ENCODE measurements at places on chromosomes 3 and 15.

DNA sequence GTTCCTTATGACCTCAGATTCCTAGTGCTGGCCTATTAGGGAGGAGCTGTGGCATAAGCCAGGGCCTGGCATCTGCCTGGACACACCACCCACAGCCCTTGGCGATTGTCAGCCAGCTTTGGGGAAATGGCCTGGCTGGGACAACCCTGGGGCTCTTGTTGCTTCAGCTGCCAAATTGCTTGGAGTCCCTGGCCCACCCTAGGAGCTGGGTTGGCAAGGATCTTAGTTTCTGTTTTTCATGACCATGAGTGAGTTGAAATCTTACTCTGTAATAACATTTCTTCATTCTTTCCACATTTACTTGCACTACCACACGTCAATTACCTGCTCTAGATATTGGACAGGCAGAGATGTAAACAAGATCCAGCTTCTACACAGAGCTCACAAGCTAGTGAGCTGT is 1.9 kb upstream of the MYZAP start:
- DNase-seq: no peak

DNA sequence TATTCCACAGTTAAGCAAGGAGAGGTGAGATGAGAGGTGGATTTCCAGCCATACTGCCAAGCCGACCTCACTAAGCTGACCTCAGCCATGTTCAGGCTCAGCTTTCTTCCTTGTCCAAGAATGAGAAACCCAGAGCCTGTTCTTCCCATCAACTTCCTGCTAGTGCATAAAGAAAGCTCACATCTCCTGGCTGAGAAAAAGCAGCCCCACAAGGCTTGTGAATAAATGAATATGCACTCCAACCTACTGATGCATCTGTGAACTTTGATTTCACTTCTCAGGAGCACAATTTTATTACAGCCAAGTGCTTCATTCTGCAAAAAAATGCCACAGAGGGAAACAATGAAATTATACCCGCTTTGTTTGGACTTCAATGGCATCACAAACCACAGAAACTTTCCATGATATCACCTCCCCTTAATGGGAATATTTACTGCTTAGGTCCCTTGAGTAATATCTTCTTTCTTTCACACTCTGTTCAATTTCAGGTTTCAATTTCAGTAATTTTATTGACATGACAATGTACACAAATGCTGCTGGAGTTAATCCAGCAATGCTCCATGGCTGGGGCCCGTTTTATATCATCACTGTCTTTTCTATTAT is 437.0 kb upstream of the PPP2R3A start:
- no peak for DNase-seq

DNA sequence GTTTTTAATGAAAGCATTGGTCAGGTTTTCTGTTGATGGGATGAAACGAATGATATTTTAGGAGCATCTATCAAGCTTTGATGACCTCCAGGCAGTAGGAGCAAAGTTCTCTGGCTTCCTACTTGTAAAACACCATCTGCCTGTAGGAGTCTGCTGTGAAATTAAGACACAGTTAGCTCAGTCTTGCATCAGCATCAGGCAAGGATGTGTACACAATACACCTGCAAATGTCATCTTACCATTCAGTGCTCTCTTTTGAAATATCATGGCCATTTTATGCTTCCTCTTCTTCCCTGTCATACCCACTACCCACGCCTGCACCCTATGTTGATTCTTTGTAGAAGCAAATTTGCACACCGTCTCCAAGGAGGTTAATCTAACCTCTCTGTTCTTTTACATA is 38.2 kb downstream of the B3GALNT1 start:
- no peak for DNase-seq

DNA sequence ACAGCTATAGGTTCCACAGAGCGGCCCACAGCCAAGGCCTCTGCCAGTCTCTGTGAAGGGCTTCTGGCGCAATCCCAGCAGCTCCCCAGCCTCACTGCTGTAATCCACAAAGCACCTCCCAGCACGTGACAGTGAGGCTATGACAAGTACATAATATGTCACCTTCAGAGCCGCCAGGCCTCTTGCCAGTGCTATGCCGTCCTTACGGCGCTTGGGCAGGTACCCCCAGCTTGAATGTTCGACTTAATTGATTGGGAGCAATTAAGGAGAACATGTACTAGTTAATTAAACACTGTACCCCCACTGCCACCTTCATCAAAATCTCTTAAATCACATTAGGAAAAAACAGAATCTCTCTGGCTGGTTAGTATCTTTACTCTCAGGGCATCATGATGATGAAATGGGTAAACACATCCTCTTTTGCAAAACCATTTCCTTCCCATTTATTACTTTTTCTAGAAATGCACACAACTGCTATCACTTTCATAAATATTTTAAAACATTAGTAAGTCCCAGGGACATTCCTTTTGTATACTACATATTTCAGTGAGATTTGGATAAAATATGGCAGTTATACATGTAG is 169.9 kb downstream of the XXYLT1 start:
- no peak for DNase-seq

- no peak for DNase-seq
Measured at GRCh38 chr3:40968666-40969065, 230.6 kb upstream of the CTNNB1 start.

GRCh38 chr15:66417736-66418135 is 31.0 kb downstream of the MAP2K1 start:
- DNase-seq: no peak

DNA sequence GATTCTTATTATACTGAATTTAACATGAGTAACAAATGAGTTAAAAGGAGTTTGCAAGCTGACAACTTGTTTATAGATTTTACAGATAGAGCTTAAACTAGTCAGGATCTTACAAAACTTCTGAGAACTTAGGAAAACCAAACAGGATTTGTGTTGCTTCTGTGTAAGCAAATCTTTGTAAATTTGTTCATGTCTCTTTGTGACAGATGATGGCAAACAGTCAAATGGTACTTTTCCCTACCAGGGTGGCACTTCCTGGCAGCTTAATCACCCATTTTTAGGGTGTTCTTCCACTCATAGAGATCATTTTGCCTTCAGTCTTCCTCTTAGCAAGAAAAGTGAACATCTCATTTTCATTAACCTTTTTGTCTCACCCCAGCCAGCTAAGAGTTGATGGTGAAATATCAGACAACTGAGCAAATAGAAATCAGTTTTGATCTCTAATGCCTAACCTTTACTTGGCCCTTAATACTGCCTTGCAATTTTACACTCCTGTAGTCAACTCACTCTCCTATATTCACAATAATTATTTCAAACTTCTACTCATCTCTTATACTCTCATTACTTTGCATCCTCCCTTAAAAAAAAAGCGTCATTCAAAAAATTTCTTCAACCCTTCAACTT is 23.7 kb upstream of the NECTIN3 start:
- DNase-seq: no peak

- no peak for DNase-seq
Measured at GRCh38 chr3:66342717-66343356, 122.0 kb downstream of the SLC25A26 start.

DNA sequence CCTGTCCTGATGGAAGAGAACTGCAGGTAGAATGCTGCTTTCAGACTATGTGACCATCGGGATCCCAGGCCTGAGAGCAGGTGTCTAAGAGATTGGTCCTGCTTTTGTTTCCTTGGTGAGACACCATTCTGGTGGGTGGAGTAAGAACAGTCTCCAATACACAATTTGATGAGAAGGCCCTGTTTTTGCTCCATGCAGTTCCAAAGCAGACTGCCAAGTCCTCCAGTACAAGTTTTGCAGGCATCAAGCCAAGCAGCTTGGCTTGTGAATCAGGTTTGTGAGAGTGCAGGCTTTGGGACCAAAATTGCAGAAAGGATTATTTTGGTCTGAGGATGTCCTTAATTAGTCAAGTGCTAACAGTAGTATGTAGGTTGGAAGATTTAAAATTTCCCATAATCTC is 381.6 kb downstream of the FOXP1 start:
- DNase-seq: no peak

GRCh38 chr3:38459499-38460048 is 5.9 kb downstream of the ACVR2B start:
- DNase-seq: no peak

- DNase-seq: peak; percentile 68
Measured at GRCh38 chr3:110881069-110881468, 190.5 kb upstream of the NECTIN3 start.

DNA sequence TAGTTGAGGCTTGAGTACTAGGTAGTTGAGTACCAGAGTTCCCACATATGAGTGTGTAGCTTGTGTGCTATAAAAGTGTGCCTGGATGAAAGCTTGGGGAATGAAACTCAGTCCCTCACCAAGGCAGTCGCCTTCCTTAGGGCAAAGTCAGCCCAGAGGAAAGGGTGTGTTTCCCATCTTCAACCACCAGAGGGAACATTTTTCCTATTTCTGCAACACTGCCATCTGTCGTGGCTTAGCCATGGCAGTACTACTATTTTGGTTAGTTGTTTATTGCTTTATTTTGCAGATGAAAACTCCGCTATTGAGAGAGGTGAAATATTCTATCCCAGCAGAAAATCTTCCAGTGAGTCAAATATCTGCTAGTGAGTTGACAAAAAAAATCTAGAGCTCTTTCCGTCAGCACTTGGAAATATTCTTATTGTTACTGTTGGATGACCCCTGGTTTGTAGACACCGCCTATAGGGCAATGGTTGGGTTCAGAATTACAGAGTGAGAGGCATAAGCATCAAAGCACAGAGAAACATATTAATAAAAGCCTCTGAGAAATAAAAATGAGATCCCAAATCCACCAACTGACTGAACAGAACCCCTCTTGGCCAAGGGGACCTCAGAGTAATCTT is 239.9 kb downstream of the CPNE4 start:
- no peak for DNase-seq

DNA sequence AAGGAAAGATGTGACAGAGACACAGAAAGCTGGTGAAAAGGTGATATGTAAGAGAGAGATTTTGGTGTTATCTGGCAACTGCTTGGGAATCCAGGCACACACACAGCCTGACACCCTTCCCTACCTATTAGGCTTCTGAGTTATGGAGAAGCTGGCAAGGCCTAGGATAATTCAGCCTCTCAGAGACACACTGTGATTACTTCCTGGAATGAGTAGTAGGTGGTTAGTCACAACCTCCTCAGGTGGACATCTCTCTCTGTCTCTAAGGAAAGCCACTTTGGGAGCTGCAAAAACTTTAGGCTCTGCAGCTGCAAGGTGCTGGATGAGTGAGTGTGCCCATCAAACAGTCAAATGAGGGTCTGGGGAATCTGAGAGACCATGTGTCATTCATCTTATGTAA is 201.9 kb downstream of the PDCD6IP start:
- DNase-seq: no peak

DNA sequence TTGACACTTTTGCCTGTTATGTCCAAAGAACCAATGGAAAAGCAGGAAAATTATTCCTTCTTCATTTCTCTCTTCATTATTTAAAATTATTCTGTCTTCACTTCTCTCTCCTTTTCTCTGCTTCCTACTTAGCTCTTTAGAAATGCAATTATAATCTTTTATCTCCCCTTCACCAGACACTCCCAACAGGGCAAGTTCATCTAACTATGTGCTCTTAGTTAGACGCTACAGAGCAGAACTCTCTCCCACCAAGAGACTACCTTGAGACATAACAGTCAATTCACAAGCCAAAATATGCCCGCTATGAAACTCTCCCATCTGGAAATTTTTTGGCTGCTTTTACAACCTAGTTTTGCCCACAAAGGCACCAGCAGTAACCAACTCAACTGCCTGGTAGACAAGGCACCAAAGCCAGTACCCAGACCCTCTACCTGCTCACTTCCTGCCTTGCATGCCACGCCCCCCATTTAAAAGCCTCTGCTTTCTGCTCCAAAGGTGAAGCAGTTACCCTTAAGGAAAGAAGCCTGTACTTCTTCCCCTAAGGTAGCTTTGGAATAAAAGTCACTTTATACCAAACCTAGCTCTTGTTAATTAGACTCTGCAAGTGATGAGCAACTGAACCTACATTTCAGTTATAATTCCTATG is 28.1 kb downstream of the CCRL2 start:
- DNase-seq: no peak

GRCh38 chr3:196969660-196970546 is 1.3 kb upstream of the PIGZ start:
- DNase-seq: no peak

DNA sequence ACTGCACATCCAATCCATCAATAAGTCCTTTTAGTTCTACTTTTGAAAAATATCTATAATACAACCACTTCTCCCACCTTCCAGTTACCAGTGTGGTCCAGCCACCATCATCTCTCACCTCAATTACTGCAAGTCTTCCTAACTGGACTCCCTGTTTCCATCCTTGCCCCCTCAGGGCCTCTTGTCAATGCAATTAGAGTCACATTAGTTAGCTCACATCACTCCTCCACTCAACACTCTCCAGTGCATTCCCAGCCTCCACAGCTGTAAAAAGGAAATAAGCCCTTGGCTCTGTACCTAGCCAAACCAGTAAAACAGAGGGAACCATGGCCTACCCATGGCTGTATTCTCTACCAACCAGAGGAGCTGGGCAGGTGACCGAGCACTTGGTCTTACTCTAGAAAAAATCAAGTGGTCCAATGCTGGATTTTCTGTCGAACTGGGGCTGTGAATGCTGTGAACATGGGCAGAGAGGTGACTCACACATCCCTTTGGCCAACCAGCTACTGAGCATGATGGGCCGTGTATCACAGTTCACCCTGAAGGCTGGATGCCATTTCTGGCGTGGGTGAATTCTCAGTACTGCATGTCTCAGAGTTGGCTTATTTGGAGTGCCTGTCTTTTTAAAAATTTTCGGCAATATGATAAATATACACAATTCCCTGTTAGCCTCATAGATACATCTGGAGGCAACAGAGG is 62.5 kb upstream of the C15orf61 start:
- DNase-seq: no peak

DNA sequence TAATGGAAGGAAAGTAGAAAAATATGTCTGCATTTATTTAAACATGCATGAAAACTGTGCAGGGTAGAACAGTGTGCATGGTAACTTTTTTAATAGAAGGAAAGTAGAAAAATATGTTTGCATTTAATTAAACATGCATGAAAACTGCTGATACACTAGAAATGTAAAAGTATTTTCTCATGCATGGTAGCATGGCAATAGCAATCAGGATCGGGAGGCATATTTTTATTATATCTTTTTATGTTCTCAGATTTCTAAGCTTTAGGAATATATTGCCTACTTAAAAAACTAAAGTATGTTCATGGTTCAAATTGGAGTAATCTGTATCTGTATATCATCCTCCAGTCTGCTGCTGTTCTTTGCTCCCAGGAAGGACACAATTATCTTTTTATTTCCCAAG is 1468.9 kb upstream of the GBE1 start:
- no peak for DNase-seq

GRCh38 chr15:68821190-68821840 is 620 bp upstream of the ANP32A start:
- no peak for DNase-seq

DNA sequence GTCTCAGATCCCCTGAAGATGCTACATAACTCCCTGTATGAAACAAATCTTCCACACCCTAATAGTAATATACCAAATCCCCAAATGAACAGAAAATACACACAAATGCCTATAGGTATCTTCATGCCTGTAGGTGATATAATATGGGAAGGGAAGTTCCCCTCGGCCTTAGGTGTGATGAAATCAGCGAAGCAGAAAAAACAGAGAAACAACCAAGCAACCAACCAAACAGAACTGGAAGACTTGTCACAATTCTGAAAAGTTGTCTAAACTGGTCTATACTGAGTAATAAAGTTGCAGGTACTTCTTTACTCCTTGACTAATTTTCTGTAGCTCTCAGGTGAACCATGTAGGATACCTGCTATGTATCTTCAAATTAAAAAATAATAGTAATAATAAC is 82.2 kb upstream of the SATB1 start:
- DNase-seq: no peak

- DNase-seq: no peak
Measured at GRCh38 chr15:81105545-81105944, 28.5 kb upstream of the CFAP161 start.

- no peak for DNase-seq
Measured at GRCh38 chr3:157094751-157095480, 65.0 kb downstream of the CCNL1 start.

GRCh38 chr3:81349816-81350340 is 411.6 kb downstream of the GBE1 start:
- no peak for DNase-seq

All from RWPE2 (cell line).